ENCODE measurements at places on chromosomes 16 and 17. TPM values are rescaled to one million over a fixed set of nuclear protein-coding genes. Genes with fewer than 3 reads are reported as not detected.

DNA sequence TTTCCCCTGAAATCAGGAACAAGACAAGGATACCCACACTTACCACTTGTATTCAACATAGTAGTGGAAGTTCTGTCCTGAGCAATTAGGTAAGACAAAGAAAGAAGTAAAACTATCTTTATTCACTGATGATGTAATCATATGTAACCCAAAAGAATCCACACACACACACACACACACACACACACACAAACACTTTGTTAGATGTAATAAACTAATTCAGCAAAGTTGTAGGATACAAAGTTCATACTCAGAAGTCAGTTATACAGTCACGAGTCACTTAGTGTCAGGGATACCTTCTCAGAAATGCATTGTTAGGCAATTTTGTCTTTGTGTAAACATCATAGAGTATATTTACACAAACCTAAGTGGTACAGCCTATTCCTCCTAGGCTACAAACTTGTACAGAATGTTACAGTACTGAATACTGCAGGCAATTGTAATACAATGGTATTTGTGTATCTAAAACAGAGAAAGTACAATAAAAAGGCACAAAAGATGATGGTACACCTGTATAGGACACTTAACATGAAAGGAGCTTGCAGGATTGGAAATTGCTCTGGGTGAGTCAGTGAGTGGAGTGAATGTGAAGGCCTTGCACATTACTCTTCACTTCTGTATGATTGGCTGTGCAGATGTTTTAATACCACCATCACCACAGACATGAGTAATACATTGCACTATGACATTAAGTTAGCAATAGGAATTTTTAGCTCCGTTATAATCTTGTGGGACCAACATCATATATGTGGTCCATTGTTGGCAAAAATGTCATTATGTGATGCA is 370.1 kb downstream of the ZFHX3 start:
- H3K4me1 ChIP-seq: no peaks in the 10 kb centered on the region
- H3K36me3 ChIP-seq: no peaks in the 10 kb centered on the region
- no peak for DNase-seq
- H3K27me3 ChIP-seq: no peaks in the 10 kb centered on the region

DNA sequence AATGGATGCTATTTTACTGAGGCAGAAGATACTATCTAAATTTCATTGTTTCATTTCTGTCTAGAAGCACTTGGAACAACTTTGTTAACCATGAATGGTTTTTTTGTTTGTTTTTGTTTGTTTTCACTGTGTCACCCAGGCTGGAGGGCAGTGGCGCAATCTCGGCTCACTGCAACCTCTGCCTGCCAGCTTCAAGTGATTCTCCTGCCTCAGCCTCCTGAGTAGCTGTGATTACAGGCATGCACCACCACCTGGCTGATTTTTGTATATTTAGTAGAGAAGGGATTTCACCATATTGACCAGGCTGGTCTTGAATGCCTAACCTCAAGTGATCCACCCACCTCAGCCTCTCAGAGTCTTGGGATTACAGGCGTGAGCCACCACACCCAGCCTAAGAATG is 40.5 kb downstream of the ABHD15 start:
- H3K27me3 ChIP-seq: no peaks in the 10 kb centered on the region
- no peak overlapping the region for H3K4me3 ChIP-seq
- H3K27ac ChIP-seq: no peak overlapping the region
- no peak for DNase-seq

- H3K4me1 ChIP-seq: peaks cover 28% of the 10 kb centered on the region
- H3K4me3 ChIP-seq: no peak overlapping the region
- no peaks in the 10 kb centered on the region for H3K27me3 ChIP-seq
- H3K27ac ChIP-seq: peak overlapping the region; percentile 24
Observed at GRCh38 chr17:67528751-67529436, 151.8 kb downstream of the PITPNC1 start.

DNA sequence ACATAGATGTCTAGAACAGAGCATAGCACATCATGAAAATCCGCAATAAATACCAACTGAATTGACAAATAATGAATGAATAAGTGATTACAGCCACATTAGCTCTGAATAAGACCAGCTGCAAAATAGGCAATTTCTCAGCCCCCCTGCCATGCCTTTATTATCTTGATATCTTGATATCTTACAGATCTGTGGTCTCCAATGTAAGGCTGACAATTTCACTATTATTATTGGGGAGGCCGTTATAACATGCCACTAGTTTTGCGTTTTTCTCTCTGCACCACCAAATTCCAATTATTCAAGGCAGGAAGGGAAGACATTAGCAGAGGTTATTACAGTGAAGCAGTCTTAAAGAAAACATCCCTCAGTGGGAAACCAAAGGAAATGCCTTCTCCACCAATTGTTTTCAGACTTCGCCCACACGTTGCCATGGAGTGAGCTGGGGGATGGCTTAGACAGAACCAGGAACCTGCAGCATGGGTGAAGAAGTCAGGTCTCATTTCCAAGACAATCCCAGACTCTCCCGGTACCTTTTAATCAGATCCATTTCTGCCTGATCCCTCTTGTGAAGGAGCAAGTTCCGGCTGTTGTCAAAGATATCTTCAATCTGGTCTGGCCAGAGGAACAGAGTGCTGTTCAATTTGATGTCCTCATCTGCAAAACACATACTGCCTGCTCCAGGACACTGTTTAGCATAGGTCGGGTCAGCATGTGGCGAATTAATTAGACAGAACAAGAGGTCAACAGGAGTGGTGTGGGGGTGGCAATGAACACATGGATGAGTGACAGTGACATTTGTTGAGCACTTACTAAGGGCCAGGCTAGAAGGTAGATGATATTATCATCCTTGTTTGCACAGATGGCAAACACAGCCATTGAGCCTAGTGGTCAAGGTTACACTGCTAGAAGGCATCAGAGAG is 46.4 kb downstream of the DNAH3 start:
- no peaks in the 10 kb centered on the region for H3K36me3 ChIP-seq
- no peak overlapping the region for H3K4me3 ChIP-seq
- no peak for DNase-seq
- no peak overlapping the region for H3K27ac ChIP-seq
- no peaks in the 10 kb centered on the region for H3K4me1 ChIP-seq
- peaks cover 12% of the 10 kb centered on the region for H3K27me3 ChIP-seq

DNA sequence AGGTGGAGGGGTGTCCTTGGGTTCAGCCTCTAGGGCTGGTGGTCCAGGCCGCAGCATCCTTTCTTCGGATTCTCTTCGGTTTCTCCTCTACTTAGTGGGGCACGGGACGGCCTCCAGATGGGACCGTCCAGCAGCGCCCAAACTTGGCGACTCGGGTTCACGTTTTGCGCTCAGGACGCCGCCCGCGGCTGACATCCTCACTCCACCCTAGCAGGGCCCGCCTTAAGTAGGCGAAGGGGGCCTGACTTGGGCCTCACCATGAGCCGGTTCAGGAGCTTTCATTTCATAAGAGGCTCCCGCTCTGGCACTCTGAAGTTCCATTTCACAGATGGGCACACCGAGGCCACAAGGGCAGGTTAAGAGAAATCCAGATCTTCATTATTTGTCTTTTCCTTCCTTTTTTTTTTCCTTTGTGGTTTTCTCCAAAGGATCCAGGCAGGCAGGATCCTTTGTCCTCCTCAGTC is 141.2 kb downstream of the SEC14L1 start:
- H3K4me3 ChIP-seq: peak overlapping the region; percentile 82
- no peaks in the 10 kb centered on the region for H3K36me3 ChIP-seq
- peaks cover 25% of the 10 kb centered on the region for H3K4me1 ChIP-seq
- peaks cover 16% of the 10 kb centered on the region for H3K27me3 ChIP-seq

GRCh38 chr17:44878627-44879221 is 20.5 kb downstream of the EFTUD2 start:
- no peaks in the 10 kb centered on the region for H3K27me3 ChIP-seq
- peaks cover 89% of the 10 kb centered on the region for H3K36me3 ChIP-seq
- no peak overlapping the region for H3K4me3 ChIP-seq
- H3K4me1 ChIP-seq: peaks cover 2% of the 10 kb centered on the region

- no peaks in the 10 kb centered on the region for H3K36me3 ChIP-seq
- no peak for DNase-seq
- peaks cover 7% of the 10 kb centered on the region for H3K27me3 ChIP-seq
Observed at GRCh38 chr17:20924306-20924705, 118.5 kb downstream of the USP22 start.

DNA sequence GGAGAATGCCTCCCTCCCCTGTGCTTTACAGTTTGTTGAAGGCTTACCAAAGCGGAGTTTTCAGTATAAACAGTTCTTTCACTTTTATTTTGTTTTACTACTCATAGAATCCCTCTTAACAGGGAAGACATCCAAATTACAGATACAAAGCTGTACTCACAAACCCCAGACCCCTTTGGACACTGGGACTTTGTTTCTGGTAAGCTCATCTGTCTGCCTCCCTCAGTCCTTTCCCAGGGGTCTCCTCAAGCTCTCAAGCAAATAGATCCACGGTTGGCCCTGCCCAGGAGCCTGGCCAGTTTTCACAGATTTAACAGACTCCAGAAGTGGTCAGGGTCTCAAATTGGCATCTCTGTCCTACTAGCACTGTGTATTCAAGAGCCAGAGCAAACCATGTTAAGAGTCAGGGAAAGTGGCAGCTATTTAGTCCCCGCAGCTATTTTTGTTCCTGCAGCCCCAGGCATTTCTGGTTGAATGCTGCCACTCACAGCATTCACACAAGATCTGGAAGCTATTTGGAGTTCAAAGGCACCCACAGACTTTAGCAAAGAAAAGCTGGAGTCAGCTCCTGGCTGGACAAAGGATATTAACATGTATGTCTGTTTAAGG is 54.2 kb downstream of the TMEM100 start:
- no peaks in the 10 kb centered on the region for H3K36me3 ChIP-seq
- peaks cover 9% of the 10 kb centered on the region for H3K4me1 ChIP-seq
- no peak for DNase-seq

- no peak overlapping the region for H3K27ac ChIP-seq
- H3K36me3 ChIP-seq: peaks cover 2% of the 10 kb centered on the region
- DNase-seq: no peak
- H3K4me3 ChIP-seq: no peak overlapping the region
- peaks cover 26% of the 10 kb centered on the region for H3K27me3 ChIP-seq
- no peaks in the 10 kb centered on the region for H3K4me1 ChIP-seq
Observed at GRCh38 chr16:50428116-50428515, 59.3 kb upstream of the BRD7 start.

DNA sequence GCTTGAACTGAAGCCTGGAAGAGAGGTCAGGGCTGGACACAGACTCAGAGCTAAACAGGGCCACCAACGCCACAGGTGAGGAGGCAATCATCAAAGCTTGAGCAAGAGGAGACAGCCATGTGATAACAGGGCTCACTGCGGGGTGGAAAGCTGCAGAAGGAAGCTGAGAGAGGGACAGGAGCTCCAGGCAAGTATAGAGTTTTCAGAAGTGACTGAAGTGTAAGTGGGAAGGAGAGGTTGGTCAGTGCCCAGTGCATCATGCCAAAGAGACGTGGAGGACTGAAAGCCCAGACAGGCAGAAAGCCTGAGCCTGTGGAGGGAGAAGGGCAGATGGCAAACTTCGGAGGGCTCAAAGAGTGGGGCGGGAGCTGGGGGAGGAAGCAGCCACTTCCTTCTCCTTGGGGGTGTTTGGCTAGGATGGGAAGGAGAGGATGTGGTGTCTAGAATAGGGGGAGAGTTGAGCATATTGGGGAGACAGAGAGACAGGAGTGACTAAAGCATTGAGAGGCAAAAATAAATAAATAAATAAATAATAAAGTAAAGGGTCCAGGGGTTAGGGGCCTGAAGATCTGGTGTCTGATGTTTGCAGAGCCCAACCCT is 2.6 kb downstream of the KIFC3 start:
- H3K27ac ChIP-seq: no peak overlapping the region
- no peaks in the 10 kb centered on the region for H3K36me3 ChIP-seq
- peaks cover 34% of the 10 kb centered on the region for H3K4me1 ChIP-seq

- H3K27ac ChIP-seq: no peak overlapping the region
- no peak for DNase-seq
- H3K4me1 ChIP-seq: peaks cover 4% of the 10 kb centered on the region
- no peaks in the 10 kb centered on the region for H3K36me3 ChIP-seq
Observed at GRCh38 chr16:75029854-75030253, 31.0 kb downstream of the ZNRF1 start.

DNA sequence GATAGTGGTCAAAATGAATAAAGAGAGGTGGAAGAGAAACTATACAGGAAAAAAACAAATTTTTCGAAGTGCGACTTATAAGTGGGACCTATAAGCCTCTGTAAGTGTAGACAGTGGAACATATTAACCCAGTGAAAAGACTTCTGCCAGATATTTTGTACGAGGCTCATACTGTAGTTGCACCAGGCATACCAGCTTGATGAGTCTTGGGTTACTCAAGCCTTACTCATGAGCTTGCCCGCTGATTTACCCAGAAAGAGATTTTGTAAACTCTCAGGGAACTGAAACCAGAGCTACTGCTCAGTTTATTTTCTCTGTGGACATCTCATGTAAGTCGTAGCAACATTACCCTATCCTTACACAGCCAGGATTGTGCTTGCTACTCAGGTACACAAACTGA is 708.0 kb upstream of the SOX9 start:
- no peak overlapping the region for H3K27ac ChIP-seq
- no peaks in the 10 kb centered on the region for H3K4me1 ChIP-seq
- H3K4me3 ChIP-seq: no peak overlapping the region
- peaks cover 7% of the 10 kb centered on the region for H3K27me3 ChIP-seq

DNA sequence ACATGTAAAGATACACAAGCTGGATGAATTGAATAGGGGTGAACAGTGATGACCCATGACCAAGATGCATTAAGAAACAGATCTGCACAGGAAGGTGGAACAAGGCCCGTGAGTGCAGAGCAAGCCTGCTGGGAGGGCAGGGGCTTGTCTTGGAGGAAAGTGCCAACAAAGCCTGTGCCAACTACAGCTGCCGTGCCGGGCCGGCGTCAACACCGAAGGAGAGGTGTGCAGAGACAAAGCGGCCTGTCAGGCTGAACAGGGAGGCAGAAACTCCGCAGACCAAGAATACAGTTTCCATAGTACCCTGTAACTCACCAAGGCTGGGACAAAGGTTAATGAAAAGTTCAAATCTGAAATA is 46.7 kb downstream of the ANKRD11 start:
- H3K27ac ChIP-seq: peak overlapping the region; percentile 79
- peaks cover 1% of the 10 kb centered on the region for H3K36me3 ChIP-seq
- peak overlapping the region; percentile 83 for H3K4me3 ChIP-seq
- DNase-seq: no peak
- H3K27me3 ChIP-seq: no peaks in the 10 kb centered on the region

Gene ENGASE
- 6.2 TPM for polyA plus RNA-seq

Gene G6PC1
- polyA plus RNA-seq: not detected

Gene CBLN1
- not detected for polyA plus RNA-seq

Gene FOXN1
- not detected for polyA plus RNA-seq

Gene JPH3
- not detected for polyA plus RNA-seq

Gene TPSD1
- polyA plus RNA-seq: not detected

Gene FBXL16
- polyA plus RNA-seq: 22.0 TPM

Gene NPIPB9
- polyA plus RNA-seq: 0.53 TPM

Gene CHST4
- not detected for polyA plus RNA-seq
